Mononuclear cell (primary cell): ENCODE measurements at places on chromosomes 6 and 20. TPM values are rescaled to one million over a fixed set of nuclear protein-coding genes. Genes with fewer than 3 reads are reported as not detected.

Gene LAMA5
- total RNA-seq: 1.2 TPM

Gene FRMD1
- total RNA-seq: not detected

Gene OR2H1
- total RNA-seq: not detected

Gene OPRM1
- not detected for total RNA-seq

Gene KCNK5
- 0.31 TPM for total RNA-seq

Gene SYCP2
- 1.8 TPM for total RNA-seq
